ENCODE measurements at places on chromosomes 6 and 20.

DNA sequence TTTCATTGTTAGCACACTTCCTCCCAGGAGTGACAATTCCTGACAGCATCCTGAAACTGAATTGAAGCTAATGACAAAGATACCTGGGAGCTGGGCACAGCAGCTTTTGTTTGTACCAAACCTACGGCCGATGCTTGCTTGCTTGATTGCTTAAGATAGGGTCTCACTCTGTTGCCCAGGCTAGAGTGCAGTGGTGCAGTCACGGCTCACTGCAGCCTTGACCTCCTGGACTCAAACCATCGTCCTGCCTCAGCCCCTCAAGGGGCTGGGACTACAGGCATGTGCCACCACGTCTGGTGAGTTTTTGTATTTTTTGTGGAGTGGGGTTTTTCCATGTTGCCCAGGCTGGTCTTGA is 84.7 kb upstream of the SCP2D1 start:
- no peak for DNase-seq

GRCh38 chr6:162733489-162733888 is 5.7 kb downstream of the PACRG start:
- DNase-seq = no peak

GRCh38 chr6:148448369-148449012 is 105.9 kb downstream of the SASH1 start:
- DNase-seq = no peak

DNA sequence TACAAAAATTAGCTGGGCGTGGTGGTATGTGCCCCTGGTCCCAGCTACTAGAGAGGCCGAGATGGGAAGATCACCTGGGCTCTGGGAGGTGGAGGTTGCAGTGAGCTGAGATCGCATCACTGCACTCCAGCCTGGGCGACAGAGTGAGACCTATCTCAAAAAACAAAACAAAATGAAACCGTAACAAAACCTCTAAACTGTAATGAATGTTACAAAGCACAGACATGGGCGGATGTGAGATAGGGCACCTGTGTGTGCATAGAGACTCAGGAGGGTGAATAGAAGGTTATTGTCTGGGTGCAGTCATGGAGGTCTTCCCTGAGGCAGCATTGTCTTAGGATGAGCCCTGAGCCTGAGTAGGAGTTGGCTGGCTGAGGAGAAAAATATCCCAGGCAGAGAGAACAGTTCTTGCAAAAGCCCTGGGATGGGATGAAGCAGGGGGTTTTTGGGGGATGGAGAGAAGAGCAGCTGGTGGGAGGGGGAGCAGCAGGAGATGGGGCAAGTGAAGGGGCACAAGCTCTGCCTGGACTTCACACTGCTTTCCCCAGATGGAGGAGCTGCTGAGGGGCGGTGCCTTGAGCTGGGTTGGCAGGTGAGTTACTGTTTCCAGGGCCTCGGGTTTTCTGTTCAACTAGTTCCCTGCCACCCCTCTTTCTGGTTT is 5.2 kb downstream of the BCAS4 start:
- no peak for DNase-seq

GRCh38 chr6:14925699-14926026 is 320.2 kb upstream of the JARID2 start:
- no peak for DNase-seq

DNA sequence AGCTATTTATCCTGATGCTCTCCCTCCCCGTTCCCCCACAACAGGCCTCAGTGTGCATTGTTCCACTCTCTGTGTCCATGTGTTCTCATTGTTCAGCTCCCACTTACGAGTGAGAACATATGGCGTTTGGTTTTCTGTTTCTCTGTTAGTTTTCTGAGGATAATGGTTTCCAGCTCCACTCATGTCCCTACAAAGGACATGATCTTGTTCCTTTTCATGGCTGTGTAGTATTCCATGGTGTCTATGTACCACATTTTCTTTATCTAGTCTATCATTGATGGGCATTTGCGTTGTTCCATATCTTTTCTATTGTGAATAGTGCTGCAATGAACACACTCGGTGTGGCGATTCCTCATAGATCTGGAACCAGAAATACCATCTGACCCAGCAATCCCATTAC is 225.9 kb upstream of the CDH4 start:
- no peak for DNase-seq
